Activated CD4-positive, alpha-beta T cell treated with anti-CD3 and anti-CD28 coated beads, Interleukin-2, amount 10 ng/mL, durations not matched to agents 24 days and 14 days (primary cell): ENCODE measurements at places on chromosomes 5 and 9. TPM values are rescaled to one million over a fixed set of nuclear protein-coding genes. Genes with fewer than 3 reads are reported as not detected.

MPDZ gene
- total RNA-seq = not detected in 2 replicates

PKD2L2 gene
- not detected in 2 replicates for total RNA-seq

KCNV2 gene
- total RNA-seq = not detected in 2 replicates

ZDHHC21 gene
- 11.2 and 11.6 TPM in 2 replicates for total RNA-seq

SLC1A3 gene
- not detected in 2 replicates for total RNA-seq

BOD1 gene
- total RNA-seq = 31.2 and 32.6 TPM in 2 replicates

GABRG2 gene
- total RNA-seq = not detected in 2 replicates

STOML2 gene
- 258 and 262 TPM in 2 replicates for total RNA-seq

SPATA6L gene
- total RNA-seq = not detected in 2 replicates

BHMT2 gene
- total RNA-seq = not detected in 2 replicates

PLPP7 gene
- not detected in 2 replicates for total RNA-seq

RNF183 gene
- total RNA-seq = 0.12 TPM in 1 of 2 replicates, not detected in the other

NME5 gene
- not detected in 2 replicates for total RNA-seq

FAM151B gene
- total RNA-seq = 0.23 TPM in 1 of 2 replicates, not detected in the other

LCN12 gene
- total RNA-seq = 1.3 and 2.3 TPM in 2 replicates

UBAP1 gene
- total RNA-seq = 30.9 and 32.5 TPM in 2 replicates

PDLIM4 gene
- 0.72 and 0.78 TPM in 2 replicates for total RNA-seq

ORM1 gene
- not detected in 2 replicates for total RNA-seq

IL31RA gene
- total RNA-seq = 0.63 and 0.92 TPM in 2 replicates

SLC22A4 gene
- 1.1 and 2.1 TPM in 2 replicates for total RNA-seq

LAMC3 gene
- 0.07 and 0.09 TPM in 2 replicates for total RNA-seq

CCDC152 gene
- 6.6 and 6.9 TPM in 2 replicates for total RNA-seq

FBXL7 gene
- not detected in 2 replicates for total RNA-seq

HBEGF gene
- total RNA-seq = 21.9 and 22.5 TPM in 2 replicates

TMEM174 gene
- not detected in 2 replicates for total RNA-seq

CARD6 gene
- total RNA-seq = 1.7 and 1.8 TPM in 2 replicates

PDE8B gene
- total RNA-seq = 0.17 and 0.19 TPM in 2 replicates

CCL28 gene
- total RNA-seq = 7.4 and 7.5 TPM in 2 replicates

PCDHGB3 gene
- 0.40 and 0.49 TPM in 2 replicates for total RNA-seq

ZNF883 gene
- 0.24 TPM in 1 of 2 replicates, not detected in the other for total RNA-seq

FAM169A gene
- total RNA-seq = 1.8 and 2.6 TPM in 2 replicates

F2R gene
- total RNA-seq = 2.3 and 2.9 TPM in 2 replicates

HMCN2 gene
- not detected in 2 replicates for total RNA-seq

TGFBI gene
- not detected in 2 replicates for total RNA-seq
